ENCODE measurements at places on chromosomes 7 and 10.

- DNase-seq, result peak; percentile 27
These were observed 1.2 kb downstream of the CCDC6 start for GRCh38 chr10:59905066-59905730.

DNA sequence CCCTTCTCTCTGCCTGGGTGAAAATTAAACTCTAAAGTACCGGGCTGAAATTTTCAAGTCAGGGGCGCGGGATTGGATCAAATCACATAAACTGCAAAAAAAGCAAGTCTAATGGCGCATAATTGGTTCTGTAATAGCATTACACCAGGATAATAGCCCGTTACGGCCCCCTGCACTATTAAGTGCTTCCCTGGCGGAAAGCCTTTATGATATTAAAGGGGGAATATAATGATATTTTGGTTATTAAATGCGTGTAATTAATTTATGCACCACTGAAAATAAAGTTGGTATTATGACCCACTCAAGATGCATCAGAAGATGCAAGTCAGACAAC is 744 bp upstream of the DRGX start:
- no peak for DNase-seq

GRCh38 chr7:25565002-25565401 is 336.7 kb upstream of the NPVF start:
- no peak for DNase-seq

DNA sequence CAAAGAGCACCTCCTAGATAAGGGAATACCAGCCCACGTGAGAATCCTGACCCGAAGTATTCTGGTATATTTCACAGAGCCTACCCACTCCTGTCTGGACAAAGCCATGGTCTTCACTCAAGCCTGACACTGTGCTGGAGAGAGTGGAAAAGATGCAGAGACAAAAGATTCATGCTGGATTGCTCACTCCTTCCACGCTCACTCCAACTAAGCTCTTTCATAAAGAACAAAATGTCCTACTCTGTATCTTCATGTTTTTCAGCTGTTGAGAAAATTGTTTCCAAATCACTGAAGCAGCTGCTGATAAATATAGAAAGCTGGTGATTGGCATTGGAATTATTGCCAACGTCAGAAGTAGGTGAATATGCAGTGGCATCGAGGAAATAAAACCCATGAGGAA is 106.0 kb downstream of the ABLIM1 start:
- no peak for DNase-seq

DNA sequence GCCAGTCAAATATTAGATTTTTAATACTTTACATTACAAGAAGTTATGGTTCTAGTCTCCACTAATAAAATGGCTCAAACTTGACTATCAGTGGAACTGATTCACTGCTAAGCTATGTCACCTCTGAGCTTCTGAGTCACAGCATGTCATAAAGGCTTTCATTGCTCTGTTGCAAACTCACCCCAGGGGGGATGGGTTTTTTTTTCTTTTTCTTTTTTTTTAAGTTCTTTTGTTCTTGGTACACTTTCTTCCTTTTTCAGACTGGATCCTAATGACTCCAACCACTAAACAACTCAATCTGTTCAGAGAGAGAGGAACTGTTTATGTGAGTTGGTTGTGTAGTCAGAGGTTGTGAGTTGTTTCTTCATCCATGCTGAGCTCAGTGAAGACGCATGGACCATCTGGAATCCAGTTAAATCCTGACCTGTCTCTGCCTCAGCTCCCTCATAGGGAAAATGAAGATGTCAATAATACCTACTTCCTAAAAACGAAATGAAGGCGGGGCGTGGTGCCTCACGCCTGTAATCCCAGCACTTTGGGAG is 11.0 kb downstream of the MYOF start:
- no peak for DNase-seq

DNA sequence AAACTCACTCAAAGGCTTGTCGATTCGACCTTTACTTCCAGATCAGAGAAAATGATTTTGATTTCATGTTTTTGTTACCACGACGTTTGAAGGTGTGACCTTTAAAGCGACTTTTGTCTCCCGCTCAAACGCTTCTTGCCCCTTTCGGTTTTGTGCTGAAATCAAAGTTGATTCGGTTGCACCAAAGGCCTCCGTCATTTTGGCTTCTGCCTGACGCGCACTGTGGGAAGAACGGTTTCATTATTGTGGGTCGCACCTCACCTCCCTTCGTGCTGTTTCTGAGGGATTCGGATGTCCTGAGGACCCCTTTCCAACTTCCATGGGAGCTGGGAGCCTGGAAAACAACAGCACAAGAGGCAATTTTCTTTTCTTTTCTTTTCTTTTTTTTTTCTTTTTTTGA is 176.9 kb downstream of the DNAJB6 start:
- DNase-seq, result no peak

- DNase-seq, result no peak
These were observed 702.5 kb downstream of the PHTF2 start for GRCh38 chr7:78501064-78501463.

GRCh38 chr7:155964543-155964942 is 152.3 kb upstream of the SHH start:
- no peak for DNase-seq

GRCh38 chr7:27193335-27194001 is 6.4 kb downstream of the HOXA13 start:
- DNase-seq, result no peak

DNA sequence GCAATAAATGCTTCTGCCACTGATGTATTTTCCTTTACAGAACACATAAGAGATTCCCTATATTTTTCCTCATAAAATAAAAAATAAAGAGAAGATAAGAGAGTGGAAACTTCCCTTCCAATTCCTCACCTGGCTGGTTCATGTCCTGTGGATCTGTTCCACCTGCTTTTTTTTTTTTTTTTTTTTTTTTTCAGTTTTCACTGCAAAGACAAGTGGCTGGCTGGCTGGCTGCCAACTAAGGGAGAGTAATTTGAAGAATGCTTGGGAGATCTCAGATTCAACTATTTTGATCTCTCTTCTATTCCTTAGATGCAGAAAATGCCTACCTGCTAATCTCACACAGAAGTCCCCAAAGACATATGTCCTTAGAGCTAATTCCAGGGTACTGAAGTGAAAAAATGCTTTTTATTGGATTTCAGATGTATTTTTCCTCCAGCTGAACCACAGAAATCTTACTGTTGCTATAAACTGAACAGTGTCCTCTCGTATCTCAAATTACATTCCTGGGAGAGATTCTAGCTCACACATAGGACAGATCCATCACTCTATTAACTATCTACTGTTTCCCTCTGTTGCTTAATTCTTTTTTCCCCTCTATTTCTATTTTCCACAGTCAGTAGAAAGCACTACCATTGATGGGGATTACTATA is 120.8 kb downstream of the NRCAM start:
- DNase-seq, result no peak

DNA sequence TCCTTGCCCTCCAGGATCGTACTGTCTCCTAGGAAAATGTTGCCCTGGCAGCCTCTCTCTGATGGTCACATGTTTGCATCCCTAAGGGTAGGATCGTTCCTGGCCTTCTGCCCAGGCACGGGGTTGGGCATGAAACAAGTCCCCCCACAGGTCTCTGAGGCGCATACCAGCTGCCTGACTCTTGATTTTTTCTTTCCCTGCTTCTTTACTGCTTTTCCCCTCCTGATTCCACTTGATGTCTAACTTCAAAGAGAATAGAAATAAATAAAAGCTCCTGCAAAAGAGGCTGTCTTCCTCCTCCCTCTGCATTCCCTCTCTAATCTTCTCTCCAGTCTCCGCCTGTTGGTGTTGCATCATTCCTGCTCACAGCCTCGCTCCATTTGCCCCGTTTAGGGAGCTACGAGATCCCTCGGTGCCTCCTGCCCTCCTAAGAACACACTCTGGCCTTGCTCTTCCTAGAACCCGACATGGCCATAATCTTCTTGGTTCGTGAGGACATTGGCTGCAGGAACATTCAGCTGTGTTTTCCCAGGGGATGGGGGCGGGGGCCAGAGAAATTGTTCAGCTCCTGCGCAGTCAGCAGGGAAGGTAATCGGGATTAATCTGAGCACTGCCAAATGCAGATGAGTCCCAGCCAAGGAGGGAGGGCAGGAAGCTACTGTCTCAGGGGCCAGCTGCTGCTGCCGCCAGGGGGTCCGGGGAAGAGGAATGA is 26.0 kb downstream of the LEP start:
- no peak for DNase-seq

DNA sequence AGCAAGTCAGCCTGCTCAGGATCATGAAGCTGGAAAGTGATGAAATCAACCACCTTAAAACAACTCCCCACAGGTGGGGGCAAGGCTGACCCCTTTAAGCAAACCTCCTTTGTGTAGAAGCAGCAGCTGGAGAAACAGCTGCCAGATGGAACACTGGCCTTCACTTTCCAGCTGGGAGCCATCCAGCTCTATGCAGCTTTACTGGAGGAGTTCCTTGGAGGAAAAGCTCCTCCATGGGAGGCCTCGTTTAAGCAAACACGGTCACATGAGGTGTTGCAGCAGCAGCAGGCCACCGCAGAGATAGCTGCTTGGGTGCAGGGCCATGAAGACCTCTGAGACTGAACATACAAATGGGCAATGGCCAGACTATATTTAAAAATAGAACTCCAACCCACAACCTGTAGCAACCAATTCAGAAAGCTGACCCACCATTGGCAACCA is 13.0 kb upstream of the DLG5 start:
- no peak for DNase-seq

- no peak for DNase-seq
These were observed 18.3 kb upstream of the TNPO3 start for GRCh38 chr7:129073204-129073603.

GRCh38 chr7:27082171-27082570 is 13.6 kb downstream of the HOXA1 start:
- no peak for DNase-seq

DNA sequence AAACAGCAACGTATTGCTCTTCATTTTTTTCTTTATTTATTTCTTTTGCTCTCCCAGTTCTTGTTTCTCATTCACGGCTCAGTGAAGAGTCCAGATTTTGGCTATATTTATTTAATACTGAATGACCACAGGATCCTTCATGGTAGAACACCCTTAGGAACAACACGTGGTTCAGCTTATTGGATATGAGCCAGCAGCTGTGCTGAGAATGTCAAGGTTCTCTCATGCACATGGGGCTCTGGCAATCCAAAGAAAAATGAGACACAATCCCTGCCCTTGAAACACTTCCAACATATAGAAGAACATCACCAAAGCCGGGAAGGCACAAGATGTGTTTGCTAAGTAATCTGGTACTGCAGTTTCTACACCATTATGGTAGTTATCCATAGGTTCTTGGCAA is 852.9 kb downstream of the SORCS1 start:
- DNase-seq, result no peak

DNA sequence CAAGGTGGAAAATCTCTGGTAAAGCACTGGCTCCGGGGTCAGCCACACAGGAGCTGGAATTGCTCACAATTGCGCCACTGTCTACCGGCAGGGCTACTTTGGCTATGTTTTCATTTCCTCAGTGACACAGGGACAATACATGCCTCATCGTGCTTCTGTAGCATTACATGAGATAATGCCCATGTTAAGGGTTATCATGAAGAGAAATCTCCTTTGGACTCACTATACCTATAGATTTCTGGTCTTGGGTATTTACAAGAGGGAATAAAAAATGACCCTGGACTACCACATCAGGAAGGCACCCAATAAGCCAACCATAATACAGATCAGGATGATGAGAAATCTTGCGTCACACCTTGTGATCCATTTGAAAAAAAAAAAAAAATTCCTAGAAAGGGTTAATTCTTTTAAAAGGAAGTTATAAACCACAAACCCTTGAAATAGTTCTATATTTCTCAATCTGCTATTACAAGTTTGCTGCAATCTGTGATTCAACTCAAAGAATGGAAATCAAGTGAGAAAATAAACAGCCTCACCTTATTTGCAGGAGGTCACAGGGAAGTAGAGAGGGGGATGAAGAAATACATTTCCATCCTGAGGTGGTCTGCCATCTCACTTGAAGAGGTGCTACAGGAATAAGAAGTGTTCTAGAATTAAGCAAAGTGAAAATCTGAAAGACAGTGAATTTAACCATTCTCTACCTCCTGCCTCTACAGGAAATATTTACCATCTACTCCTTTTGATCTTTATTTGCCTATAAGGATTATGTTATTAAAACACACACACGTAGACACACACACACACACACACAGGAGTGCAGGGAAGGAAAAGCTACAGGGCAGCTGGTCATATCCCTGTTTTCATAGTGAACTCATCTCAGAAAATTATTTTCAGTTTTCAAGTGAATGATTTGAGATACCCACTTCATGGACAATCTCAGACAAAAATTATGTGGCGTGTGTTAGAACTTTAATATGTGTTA is 231.3 kb upstream of the CELF2 start:
- no peak for DNase-seq

GRCh38 chr7:7662527-7662926 is 22.0 kb downstream of the UMAD1 start:
- no peak for DNase-seq

DNA sequence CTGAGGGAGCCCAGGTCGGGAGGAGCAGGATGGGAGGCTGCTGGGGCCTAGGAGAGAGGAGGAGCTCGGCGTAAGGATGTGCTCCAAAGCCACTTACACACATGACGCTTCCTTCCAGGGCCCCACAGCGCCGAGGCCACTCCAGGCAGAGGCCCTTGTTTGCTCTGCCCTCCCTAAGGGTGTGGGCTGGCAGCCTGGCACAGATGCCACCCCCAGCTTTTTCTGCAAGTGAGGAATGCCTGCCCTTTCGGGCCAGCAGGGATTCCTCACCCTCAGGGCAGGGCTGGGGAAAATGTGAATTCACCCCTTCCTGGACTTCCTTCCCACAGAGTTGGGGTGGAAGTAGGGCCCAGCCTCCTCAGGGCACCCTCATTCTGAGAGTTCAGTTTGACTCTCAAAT is 5.6 kb upstream of the AQP1 start:
- no peak for DNase-seq

- peak; percentile 88 for DNase-seq
These were observed 33.4 kb upstream of the PPP3CB start for GRCh38 chr10:73529089-73529832.

GRCh38 chr10:78185693-78186055 is 152.0 kb downstream of the RPS24 start:
- no peak for DNase-seq

DNA sequence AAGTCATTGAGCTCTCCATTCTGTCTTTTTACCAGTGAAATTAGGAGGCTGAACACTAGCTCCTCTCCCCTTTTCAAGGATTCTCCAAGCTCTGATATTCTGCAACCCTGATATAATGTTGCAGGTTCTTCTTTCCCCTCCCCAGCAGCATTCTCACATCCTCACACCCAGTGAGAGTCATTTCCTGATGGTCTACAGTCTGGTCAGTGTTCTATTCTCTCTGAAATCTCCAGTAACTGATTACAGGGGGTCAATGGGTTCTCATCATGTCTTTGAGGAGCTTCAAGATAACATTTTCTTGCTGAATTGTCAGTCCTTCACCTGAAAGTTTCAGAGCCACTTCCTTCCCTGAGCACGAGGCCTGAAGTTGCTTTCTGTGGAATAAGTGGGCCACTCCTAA is 299.4 kb downstream of the PTEN start:
- DNase-seq, result no peak

- DNase-seq, result no peak
These were observed 6.9 kb upstream of the AOC1 start for GRCh38 chr7:150845421-150845861.

DNA sequence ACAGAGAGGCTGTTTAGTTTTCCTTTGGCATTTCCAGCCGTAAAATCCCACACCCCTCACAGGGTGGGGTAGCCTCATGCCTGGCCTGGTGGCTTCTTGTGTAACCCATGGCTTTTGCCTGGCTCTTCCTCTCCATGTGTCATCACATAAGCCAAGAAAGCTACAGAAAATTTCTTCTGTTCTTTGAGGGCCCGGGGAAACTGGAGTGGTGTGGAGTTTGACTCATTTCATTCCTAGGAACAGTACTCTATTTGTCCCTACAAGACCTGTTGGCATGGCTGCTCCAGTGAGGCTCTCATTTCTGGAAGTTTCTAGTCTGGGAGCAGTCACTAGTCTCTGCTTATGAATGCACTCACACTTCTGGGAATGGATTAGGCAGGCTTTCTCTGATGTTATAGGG is 523.9 kb downstream of the SUGCT start:
- no peak for DNase-seq

All from T47D (cell line).